ENCODE measurements at places on chromosomes 2 and 18. TPM values are rescaled to one million over a fixed set of nuclear protein-coding genes. Genes with fewer than 3 reads are reported as not detected.

- no peak overlapping the region for H3K27ac ChIP-seq
- H3K4me1 ChIP-seq: no peaks in the 10 kb centered on the region
- H3K4me3 ChIP-seq: no peak overlapping the region
- no peaks in the 10 kb centered on the region for H3K36me3 ChIP-seq
- no peak for DNase-seq
Observed at GRCh38 chr2:28822036-28822435, 11.4 kb downstream of the SPDYA start.

GRCh38 chr2:85163675-85164074 is 30.5 kb downstream of the TCF7L1 start:
- H3K4me3 ChIP-seq: no peak overlapping the region
- no peak overlapping the region for H3K27ac ChIP-seq
- no peaks in the 10 kb centered on the region for H3K36me3 ChIP-seq
- H3K27me3 ChIP-seq: no peaks in the 10 kb centered on the region
- H3K4me1 ChIP-seq: peaks cover 23% of the 10 kb centered on the region

DNA sequence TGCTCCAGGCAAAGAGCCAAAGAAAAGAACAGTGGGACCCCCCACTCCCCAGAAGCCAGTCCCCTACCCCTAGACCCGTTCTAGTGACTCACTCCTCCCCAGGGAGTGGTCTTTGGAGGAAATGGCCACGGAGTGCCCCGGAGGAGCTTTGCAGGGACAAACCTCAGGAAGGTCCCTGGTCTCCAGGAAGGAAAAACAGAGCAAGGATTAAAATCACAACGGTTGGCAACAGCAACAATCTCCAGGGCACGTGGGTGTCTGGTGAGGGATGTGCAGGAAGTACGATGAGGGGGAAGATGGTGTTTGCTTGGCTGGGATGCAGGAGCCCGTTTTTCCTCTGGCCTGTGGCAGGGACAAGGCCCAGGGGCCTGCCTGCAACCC is 135.0 kb downstream of the SMAD2 start:
- H3K27me3 ChIP-seq: no peaks in the 10 kb centered on the region
- H3K36me3 ChIP-seq: no peaks in the 10 kb centered on the region
- H3K4me3 ChIP-seq: no peak overlapping the region
- peaks cover 5% of the 10 kb centered on the region for H3K4me1 ChIP-seq

GRCh38 chr2:29259221-29259620 is 144.0 kb downstream of the CLIP4 start:
- no peak overlapping the region for H3K4me3 ChIP-seq
- no peaks in the 10 kb centered on the region for H3K36me3 ChIP-seq
- H3K27ac ChIP-seq: no peak overlapping the region
- no peaks in the 10 kb centered on the region for H3K4me1 ChIP-seq

- DNase-seq: no peak
- H3K4me3 ChIP-seq: no peak overlapping the region
- no peak overlapping the region for H3K27ac ChIP-seq
- peaks cover 8% of the 10 kb centered on the region for H3K27me3 ChIP-seq
- no peaks in the 10 kb centered on the region for H3K4me1 ChIP-seq
- H3K36me3 ChIP-seq: no peaks in the 10 kb centered on the region
Observed at GRCh38 chr2:100244881-100245605, 77.3 kb downstream of the LONRF2 start.

GRCh38 chr2:57888463-57888862 is 158.1 kb upstream of the VRK2 start:
- H3K27me3 ChIP-seq: no peaks in the 10 kb centered on the region
- no peaks in the 10 kb centered on the region for H3K36me3 ChIP-seq
- no peak overlapping the region for H3K27ac ChIP-seq
- no peak overlapping the region for H3K4me3 ChIP-seq
- no peaks in the 10 kb centered on the region for H3K4me1 ChIP-seq

CIB4 gene
- total RNA-seq: not detected

- no peak within 1 kb of the TSS for H3K27ac ChIP-seq
- no peaks in the 10 kb centered on the region for H3K36me3 ChIP-seq
- DNase-seq: peak; percentile 62
- peaks cover 2% of the 10 kb centered on the region for H3K4me1 ChIP-seq
- peaks cover 29% of the 10 kb centered on the region for H3K27me3 ChIP-seq
- H3K4me3 ChIP-seq: peak within 1 kb of the TSS; percentile 15
Observed at GRCh38 chr18:63949068-63949737, at the start of gene HMSD. Gene HMSD (plus strand): TSS chr18:63949301. CDS start chr18:63953456, 4,155 bp downstream.

DNA sequence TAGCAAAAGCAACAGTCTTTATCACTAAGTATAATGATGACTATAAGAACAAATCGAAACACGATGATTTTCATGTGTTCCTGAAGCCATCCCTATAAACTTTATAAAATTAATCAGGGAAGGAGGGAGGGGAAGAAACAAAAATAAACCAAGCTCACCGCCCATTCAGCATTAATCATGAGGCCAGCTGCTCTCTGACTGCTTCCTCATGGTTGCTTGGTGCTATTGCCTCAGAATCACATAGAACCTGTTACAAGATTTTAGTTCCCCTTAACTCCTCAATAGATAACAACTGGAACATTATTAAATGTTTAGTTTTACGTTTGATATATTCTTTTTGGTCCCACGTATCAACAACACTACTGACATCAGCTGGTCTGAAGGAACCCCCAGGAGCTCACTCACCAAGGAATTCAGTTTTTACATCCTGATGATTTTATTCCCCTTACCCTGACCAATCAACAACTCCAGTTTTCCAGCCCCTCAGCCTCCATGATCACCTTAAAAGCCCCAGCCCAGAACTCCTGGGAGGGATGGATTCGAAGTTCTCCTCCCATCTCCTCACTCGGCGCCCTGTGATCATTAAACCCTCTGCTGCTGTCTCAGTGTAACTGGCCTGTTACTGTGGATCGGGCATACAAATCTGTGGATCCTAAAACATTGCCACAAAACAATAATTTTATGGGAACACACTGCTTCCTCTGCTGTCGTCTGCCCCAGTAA is 10.6 kb upstream of the HNRNPLL start:
- no peak for DNase-seq
- H3K4me1 ChIP-seq: no peaks in the 10 kb centered on the region
- no peak overlapping the region for H3K4me3 ChIP-seq
- no peaks in the 10 kb centered on the region for H3K27me3 ChIP-seq

DNA sequence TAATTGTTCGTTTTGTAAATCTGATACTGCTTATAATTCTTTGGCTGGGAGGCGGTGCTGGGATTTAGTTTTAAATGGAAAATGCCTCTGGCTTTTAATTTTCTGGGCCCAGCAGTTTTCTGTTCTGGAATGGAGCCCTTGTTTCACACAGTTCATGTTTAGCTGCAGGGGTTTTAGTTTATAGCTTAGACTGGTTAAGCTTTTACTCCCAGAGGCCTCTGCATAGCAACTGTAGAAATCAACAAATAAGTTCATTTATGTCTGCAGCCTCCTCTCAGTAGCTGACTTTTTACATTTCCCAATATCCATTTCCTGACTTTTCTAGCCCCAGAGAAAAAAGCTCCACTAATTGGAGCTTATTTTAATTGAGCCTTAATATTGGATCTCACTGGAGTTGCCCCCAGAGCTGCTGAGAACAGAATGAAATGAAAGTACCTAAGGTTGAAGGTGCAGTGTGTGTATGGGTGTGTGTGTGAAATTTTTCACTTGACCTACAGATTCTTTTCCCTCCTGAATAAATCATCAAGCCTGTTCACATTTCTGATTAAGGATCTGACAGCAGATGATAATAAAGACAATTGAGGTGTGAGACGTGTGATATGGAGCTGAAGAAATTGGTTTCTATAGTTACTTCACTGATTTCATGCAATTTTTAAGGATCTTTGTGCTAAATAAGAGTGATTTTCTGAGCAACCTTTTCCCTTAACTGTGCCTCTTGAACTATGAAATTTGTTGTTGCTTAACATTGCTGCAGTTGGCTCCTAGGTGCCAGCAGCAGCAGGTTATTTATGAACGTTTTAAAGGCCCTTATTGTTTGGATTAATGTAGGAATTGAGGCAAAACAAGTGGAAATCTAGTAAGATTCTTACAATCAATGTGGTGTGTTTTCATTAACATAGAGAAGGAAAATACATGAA is 109.6 kb downstream of the TAF4B start:
- H3K36me3 ChIP-seq: no peaks in the 10 kb centered on the region
- H3K27me3 ChIP-seq: no peaks in the 10 kb centered on the region
- H3K27ac ChIP-seq: no peak overlapping the region
- no peak overlapping the region for H3K4me3 ChIP-seq
- no peak for DNase-seq
